Karpas-422 (cell line): ENCODE measurements at places on chromosomes 6 and 20.

GRCh38 chr6:22808466-22808865, 239.1 kb downstream of the HDGFL1 start:
- H3K27me3 ChIP-seq: no peaks in the 10 kb centered on the region
- H3K27ac ChIP-seq: no peak overlapping the region
- no peaks in the 10 kb centered on the region for H3K4me1 ChIP-seq
- no peaks in the 10 kb centered on the region for H3K36me3 ChIP-seq
- DNase-seq: no peak

DNA sequence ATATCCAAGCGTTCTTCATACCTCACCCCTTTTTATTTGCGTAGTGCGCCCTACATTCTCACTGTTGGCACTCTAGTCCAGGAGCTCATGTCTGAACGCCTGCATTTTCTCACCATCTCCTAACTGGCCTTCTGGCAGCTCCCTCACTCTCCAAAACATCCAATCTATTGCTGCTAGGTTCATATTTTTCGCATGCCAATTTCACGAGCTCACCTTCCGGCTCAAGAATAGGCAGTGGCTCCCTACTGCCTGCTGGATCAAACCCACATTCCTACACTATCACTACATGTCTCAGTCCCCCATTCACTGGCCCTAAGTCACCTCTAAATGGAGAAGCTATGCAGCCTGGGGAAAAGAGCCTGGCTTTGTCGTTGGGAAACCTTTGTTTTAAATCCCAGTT, 115.0 kb downstream of the IPCEF1 start:
- no peak for DNase-seq
- no peak overlapping the region for H3K27ac ChIP-seq

- H3K4me1 ChIP-seq: peaks cover 4% of the 10 kb centered on the region
- no peak for DNase-seq
- no peaks in the 10 kb centered on the region for H3K36me3 ChIP-seq
These were observed 15.6 kb upstream of the SRC start for GRCh38 chr20:37330316-37330715.

DNA sequence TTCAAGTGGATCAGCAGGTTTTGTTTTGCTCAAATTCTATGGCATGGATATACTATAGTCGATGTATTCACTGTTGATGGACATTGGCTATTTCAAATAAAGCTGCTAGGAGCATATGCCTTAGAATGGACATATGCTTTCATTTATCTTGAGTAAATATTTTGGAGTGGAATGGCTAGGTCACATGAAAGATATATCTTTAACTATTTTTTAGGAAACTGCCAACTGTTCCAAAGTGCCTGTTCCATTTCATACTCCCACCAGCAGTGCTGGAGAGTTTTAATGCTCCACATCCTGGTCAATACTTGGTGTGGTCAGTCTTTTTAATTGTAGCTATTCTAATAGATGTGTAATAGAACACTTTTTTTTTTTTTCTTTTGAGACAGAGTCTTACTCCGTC, 81.1 kb upstream of the PIM1 start:
- no peaks in the 10 kb centered on the region for H3K27me3 ChIP-seq
- no peaks in the 10 kb centered on the region for H3K36me3 ChIP-seq
- no peak for DNase-seq
- H3K27ac ChIP-seq: no peak overlapping the region
- H3K4me3 ChIP-seq: no peak overlapping the region

DNA sequence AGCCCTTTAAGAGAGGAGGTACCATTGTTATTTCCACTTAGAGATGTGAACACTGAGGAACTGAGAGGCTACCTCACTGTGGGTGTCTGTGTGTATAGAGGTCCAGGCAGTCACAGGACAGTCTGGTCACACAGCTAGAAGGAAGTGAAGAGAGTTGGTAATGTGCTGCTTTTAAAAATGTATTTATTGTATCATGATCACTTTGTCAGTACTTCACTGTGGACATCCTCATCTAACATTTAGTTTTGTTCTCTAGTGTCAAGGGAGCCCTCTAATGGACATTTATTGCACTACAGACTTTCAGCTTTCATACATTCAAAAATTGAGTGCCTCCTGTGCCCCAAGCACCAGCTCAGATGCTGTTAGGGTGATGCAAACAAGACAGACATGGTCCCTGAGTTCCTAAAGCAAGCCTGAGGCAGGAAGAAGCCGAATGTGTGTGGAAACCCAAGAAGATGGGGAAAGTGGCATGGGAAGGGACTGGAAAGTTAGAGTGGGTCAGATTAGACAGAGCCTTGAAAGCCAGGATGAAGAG, 123.0 kb downstream of the SLC16A10 start:
- no peak overlapping the region for H3K27ac ChIP-seq
- H3K4me1 ChIP-seq: no peaks in the 10 kb centered on the region
- DNase-seq: peak; percentile 83
- no peaks in the 10 kb centered on the region for H3K27me3 ChIP-seq
- H3K4me3 ChIP-seq: no peak overlapping the region

GRCh38 chr6:15472621-15473020, 190.2 kb downstream of the DTNBP1 start:
- no peak overlapping the region for H3K4me3 ChIP-seq
- no peaks in the 10 kb centered on the region for H3K4me1 ChIP-seq
- no peak for DNase-seq
- H3K27me3 ChIP-seq: no peaks in the 10 kb centered on the region
- no peak overlapping the region for H3K27ac ChIP-seq
- no peaks in the 10 kb centered on the region for H3K36me3 ChIP-seq

GRCh38 chr6:110660066-110660655, 155.1 kb downstream of the CDK19 start:
- H3K4me1 ChIP-seq: no peaks in the 10 kb centered on the region; the same call in 1 of the 2 replicates
- H3K4me3 ChIP-seq: no peak overlapping the region
- no peak overlapping the region for H3K27ac ChIP-seq
- no peaks in the 10 kb centered on the region for H3K27me3 ChIP-seq
- no peaks in the 10 kb centered on the region for H3K36me3 ChIP-seq

GRCh38 chr20:8647961-8648441, 420.9 kb upstream of the PLCB4 start:
- no peak overlapping the region for H3K27ac ChIP-seq
- H3K4me1 ChIP-seq: no peaks in the 10 kb centered on the region
- H3K4me3 ChIP-seq: no peak overlapping the region

GRCh38 chr6:4449409-4449808, 314.0 kb upstream of the ECI2 start:
- no peak overlapping the region for H3K4me3 ChIP-seq
- no peak overlapping the region for H3K27ac ChIP-seq
- DNase-seq: no peak
- H3K27me3 ChIP-seq: no peaks in the 10 kb centered on the region

DNA sequence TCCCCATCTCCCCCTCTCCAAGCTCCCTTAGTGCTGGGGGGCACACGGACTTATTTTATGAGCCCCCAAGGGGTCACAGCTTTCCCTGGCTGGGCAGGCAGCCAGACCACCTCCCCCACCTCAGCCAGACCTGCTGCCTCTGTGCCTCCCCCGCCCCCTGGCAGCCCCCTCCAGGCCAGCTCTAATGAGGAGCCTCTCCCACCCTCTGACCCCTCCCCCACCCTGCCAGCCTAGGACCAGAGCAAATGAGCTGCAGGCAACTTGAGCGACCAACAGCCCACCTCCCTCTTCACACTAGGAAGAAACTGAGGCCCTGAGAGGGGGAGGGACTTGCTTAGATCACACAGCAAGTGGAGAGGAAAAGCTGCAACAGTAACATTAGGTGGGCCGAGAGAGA, 1.9 kb downstream of the GDF5 start:
- H3K4me1 ChIP-seq: no peaks in the 10 kb centered on the region
- no peaks in the 10 kb centered on the region for H3K27me3 ChIP-seq
- H3K36me3 ChIP-seq: no peaks in the 10 kb centered on the region
- DNase-seq: no peak

DNA sequence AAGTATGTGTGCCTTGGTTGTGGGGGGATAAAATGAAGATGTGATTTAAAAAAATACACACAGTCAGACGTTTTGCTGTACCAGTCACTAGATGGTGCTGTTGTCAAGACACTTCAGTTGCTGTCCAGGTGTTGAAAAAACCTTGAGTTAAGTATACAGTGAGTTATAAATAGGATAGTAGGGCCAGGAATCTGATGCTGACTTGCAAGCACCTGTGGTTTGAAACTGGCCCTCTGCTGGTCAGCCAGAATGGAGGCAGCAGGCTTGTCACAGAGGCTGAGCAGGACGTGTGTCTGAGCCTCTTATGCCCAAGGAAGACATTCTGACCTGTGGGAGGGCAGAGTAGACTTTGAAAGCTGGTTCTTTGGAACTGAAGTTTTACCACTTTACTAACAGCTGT, 27.8 kb downstream of the RNF8 start:
- H3K27ac ChIP-seq: no peak overlapping the region
- peaks cover 36% of the 10 kb centered on the region; the same call in 1 of the 2 replicates for H3K36me3 ChIP-seq
- H3K4me3 ChIP-seq: no peak overlapping the region
- DNase-seq: peak; percentile 86

GRCh38 chr6:53989504-53989903, 121.7 kb upstream of the MLIP start:
- no peaks in the 10 kb centered on the region for H3K36me3 ChIP-seq
- peaks cover 7% of the 10 kb centered on the region for H3K4me1 ChIP-seq
- no peak overlapping the region for H3K4me3 ChIP-seq
- H3K27me3 ChIP-seq: no peaks in the 10 kb centered on the region

- no peak overlapping the region for H3K27ac ChIP-seq
- DNase-seq: no peak
- H3K4me3 ChIP-seq: no peak overlapping the region
- no peaks in the 10 kb centered on the region for H3K27me3 ChIP-seq
- H3K36me3 ChIP-seq: no peaks in the 10 kb centered on the region
These were observed 4.8 kb downstream of the UBD start for GRCh38 chr6:29554764-29555163.

GRCh38 chr6:159728531-159728964, 1.2 kb downstream of the WTAP start:
- peak overlapping the region; percentile 72 for H3K27ac ChIP-seq
- DNase-seq: peak; percentile 57
- H3K36me3 ChIP-seq: peaks cover 33% of the 10 kb centered on the region
- H3K4me1 ChIP-seq: peaks cover 45% of the 10 kb centered on the region
- peak overlapping the region; percentile 88 for H3K4me3 ChIP-seq

DNA sequence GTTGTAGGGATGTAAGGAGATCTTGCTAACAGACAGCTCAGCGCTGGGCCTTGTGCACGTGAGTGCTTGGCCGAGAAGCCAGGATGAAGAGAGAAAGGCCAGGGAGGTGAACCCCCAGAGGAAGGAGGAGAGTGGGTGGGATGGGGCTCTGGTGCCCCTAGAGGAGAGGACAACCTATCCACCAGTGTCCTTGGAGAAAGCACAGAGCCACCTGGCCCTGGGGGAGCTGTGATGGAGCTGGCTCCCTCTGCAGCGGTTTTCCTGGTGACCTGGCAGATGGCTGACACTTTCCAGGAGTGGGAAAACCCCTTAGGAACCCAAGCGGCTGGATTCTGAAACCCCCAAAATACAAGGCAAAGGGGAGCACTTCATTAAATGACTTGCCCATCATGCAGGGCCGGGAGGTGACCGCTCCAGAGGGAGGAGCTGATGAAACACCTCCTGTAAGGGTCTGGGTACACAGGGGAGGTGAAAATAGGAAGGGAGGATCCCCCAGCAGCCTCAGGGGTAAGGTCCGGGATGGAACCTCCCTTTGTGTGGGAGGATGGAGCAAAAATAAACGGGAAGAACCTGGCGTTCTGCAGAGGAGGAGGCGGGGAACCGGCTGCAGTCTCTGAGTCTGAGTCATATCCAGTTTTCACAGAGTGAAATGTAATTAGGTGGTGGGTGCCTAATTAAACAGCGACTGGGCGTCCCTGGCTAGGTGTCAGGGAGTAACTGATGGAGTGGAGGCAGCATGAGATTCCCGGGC, 80.4 kb downstream of the SULF2 start:
- no peak for DNase-seq
- H3K27ac ChIP-seq: no peak overlapping the region
- H3K4me1 ChIP-seq: peaks cover 17% of the 10 kb centered on the region
- H3K36me3 ChIP-seq: no peaks in the 10 kb centered on the region

DNA sequence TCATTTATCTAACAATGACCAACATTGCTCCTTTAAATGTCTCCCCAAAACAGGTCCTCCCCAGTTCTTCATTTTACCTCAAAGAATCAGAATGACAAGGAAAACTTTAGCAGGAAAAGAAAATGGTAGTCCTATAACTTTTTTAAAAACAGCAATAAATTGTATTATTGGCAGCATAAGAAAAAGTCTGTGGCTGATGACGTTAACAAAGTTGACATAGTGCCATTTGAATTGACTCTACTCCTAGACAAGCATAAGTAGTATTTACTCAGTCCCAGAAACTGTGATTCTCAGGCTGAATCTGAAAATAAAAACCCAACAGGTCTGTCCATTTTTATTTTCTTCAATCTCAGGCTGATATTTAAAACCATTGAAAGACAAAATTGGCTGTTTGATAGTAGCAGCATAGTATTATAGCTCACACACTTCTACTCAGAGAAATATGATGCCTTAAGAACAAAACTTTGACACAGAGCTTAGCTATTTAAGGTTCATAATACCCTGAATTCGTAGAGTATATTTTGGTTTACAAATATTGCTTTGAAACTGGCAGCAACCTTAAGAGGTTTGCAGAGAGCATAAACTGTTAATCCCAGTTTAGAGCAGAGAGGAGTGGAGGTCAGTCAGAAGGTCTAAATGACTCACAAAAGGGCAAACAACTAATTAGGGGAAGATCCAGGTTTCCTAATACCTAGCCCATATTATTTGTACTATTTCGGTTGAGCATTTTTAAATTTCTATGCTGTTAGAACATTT, 35.0 kb upstream of the TENT5A start:
- no peak overlapping the region for H3K4me3 ChIP-seq
- no peaks in the 10 kb centered on the region for H3K27me3 ChIP-seq
- no peak for DNase-seq
- no peaks in the 10 kb centered on the region for H3K36me3 ChIP-seq
- H3K27ac ChIP-seq: no peak overlapping the region

GRCh38 chr6:42313038-42313437, 95.4 kb upstream of the MRPS10 start:
- no peaks in the 10 kb centered on the region for H3K27me3 ChIP-seq
- no peak overlapping the region for H3K27ac ChIP-seq
- no peak for DNase-seq
- H3K4me3 ChIP-seq: no peak overlapping the region

DNA sequence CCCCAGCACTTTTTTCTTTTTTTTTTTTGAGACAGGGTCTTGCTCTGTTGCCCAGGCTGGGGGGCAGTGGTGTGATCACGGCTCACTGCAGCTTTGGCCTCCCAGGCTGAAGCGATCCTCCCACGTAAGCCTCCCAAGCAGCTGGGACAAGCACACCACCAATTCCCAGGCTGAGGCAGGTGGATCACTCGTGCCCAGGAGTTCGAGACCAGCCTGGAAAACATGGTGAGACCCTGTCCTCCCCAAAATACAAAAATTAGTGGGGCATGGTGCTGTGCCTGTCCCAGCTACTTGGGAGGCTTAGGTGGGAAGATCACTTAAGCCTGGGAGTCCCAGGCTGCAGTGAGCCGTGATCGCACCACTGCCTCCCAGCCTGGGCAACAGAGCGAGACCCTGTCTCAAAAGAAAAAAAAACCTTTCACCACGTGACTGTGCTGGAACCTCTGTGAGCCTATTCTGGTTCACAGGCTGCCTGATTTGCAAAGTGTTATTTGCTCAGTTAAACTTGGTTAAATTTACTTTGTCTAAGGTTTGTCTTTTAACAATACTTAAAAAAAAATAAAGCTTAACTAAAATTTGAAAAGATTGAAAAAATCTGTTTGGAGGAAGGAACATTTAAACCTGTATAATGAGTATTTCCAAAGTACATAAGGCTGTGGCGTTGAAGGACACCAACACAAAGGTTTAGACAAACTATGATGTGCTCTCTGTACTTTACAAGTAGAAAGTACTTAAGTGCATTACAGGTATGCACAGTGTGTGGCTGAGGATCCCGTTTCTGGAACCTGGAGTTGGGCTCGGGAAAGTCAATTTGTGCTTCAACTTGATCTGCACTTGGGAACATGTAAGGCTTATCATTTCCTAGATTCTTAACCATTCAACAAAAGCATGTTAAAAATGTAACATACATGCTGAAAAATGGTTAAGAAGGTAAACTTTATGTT, 55.0 kb downstream of the PPP1R3G start:
- DNase-seq: peak; percentile 45
- H3K27ac ChIP-seq: no peak overlapping the region
- no peaks in the 10 kb centered on the region for H3K27me3 ChIP-seq
- no peaks in the 10 kb centered on the region for H3K36me3 ChIP-seq
